Cerebellar cortex (tissue), 1 donor: ENCODE measurements at places on chromosomes 13 and 19.

GRCh38 chr13:24056616-24057137, 103.8 kb upstream of the SPATA13 start:
- DNase-seq: no peak

- DNase-seq: no peak
Observed at GRCh38 chr19:4991996-4992698, 23.2 kb downstream of the KDM4B start.

DNA sequence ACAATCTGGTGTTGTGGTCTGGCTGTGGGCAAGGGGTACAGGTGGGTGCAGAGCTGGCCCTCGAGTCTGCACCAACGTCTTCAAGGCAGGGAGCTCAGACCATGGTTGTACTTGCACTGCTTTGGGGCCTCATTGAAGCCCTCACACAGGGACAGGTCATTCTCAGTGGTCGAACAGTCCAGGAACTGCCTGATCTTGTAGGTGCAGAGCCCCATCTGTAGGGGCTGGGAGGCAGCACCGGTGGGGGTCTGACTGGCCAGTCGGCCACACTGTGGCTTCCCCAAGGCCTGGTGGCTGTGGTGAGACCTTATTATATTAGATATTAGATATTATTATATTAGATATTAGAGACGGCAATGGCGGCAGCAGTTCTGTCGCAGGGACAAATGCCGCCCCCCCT, 14.0 kb downstream of the S1PR2 start:
- DNase-seq: no peak

- DNase-seq: no peak
Observed at GRCh38 chr13:92473765-92474475, 752.7 kb upstream of the GPC6 start.

DNA sequence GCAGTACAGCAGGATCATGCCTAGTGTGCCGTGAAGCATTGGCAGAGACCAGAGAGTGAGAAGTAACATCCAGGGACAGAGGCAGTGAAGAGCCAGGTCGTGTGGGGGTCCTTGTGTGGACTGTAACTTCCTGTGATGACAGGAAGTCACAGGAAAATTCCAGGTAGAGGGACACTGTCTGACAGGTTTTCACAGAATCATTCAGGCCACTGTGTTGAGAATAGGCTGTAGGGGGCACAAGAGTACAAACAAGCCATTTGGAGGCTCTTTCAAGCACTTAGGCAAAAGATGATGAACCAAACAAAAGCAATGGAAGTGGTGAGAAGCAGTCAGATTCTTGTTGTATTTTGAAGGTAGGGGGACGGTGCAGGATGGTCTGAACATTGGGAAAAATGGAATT, 46.4 kb downstream of the N4BP2L1 start:
- peak; percentile 48 for DNase-seq
